ENCODE measurements at places on chromosomes 4 and X. TPM values are rescaled to one million over a fixed set of nuclear protein-coding genes. Genes with fewer than 3 reads are reported as not detected.

Gene FAM47C
- total RNA-seq, result not detected

Gene ARX
- total RNA-seq, result not detected

Gene ARSD
- 1.0 TPM for total RNA-seq

Gene LRAT
- total RNA-seq, result not detected

Gene FAM149A
- total RNA-seq, result 0.46 TPM

Gene CLOCK
- total RNA-seq, result 12.0 TPM

Gene SERPINA7
- total RNA-seq, result not detected

Gene NSG1
- 9.1 TPM for total RNA-seq

Gene MAGEE1
- 3.2 TPM for total RNA-seq

Gene C4orf51
- total RNA-seq, result not detected

Gene SPANXA1
- not detected for total RNA-seq

Gene PDCL2
- total RNA-seq, result not detected

Gene RAB33B
- total RNA-seq, result 5.5 TPM

Gene TRIM60
- total RNA-seq, result not detected

Gene MAGEA11
- not detected for total RNA-seq

Gene HMGN5
- total RNA-seq, result 6.1 TPM

DNA sequence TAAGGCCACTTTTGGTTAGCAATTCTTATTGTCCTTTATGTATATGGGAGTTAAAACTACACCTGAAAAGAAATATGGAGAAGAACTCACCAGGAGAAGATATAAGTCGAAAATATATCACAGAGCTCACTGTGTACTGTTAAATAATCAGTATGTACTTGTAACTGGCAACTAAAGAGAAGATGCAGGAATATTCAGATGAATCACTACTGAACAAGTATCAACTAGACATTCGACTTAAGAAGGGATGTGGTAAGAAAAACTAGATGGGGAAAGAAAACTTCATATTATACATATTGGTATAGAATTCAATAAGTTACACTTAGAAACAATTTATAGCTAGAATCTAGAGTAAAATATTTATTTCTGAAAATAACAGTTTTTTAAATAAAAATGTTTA is 230.0 kb downstream of the CAMK2D start:
- H3K4me1 ChIP-seq, result peaks cover 10% of the 10 kb centered on the region
- H3K27ac ChIP-seq, result no peak overlapping the region
- DNase-seq, result no peak
- H3K27me3 ChIP-seq, result no peaks in the 10 kb centered on the region
- H3K36me3 ChIP-seq, result peaks cover 47% of the 10 kb centered on the region

DNA sequence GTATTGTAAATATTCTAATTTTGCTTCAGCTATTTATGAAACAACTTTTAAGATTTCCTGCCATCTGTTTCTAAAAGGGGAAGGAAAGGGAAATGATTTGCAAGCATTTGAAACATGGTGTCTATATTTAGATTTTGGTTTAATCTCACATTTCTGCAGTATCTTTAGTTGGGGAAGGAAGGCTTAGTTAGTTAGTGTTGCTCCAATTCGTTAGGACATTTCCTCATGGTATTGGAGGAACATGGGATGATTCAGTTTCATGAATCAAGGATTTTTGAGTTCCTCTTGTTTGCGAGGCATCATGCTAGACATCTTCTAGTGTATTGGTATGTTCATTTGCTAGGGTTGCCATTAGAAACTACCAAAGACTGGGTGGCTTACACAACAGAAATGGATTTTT is 20.5 kb upstream of the TMEM192 start:
- no peaks in the 10 kb centered on the region for H3K36me3 ChIP-seq
- no peaks in the 10 kb centered on the region for H3K4me1 ChIP-seq
- peaks cover 18% of the 10 kb centered on the region for H3K27me3 ChIP-seq
- no peak overlapping the region for H3K27ac ChIP-seq
- H3K4me3 ChIP-seq, result no peak overlapping the region
- no peak for DNase-seq

DNA sequence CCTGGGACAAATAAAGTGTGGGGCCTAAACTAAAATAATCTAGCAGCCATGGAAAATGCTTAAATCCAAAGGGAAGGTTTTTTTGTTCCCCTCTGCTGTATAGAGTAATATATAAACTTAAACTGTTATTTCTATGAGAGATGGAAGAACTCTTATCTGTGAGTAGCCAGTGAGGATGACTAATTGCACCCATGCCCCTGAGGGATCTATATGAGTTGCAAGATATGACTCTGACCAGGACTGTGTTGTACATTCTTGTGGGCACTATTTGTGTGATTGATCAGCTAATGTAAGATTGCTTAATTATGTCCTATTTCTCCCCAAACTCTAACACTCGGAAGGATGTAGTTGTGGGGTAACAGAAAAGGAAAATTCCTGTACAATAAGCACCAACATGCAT is 35.2 kb upstream of the AMBN start:
- H3K4me1 ChIP-seq, result peaks cover 4% of the 10 kb centered on the region
- H3K27ac ChIP-seq, result no peak overlapping the region
- no peak overlapping the region for H3K4me3 ChIP-seq
- DNase-seq, result no peak
- no peaks in the 10 kb centered on the region for H3K27me3 ChIP-seq
- H3K36me3 ChIP-seq, result no peaks in the 10 kb centered on the region

DNA sequence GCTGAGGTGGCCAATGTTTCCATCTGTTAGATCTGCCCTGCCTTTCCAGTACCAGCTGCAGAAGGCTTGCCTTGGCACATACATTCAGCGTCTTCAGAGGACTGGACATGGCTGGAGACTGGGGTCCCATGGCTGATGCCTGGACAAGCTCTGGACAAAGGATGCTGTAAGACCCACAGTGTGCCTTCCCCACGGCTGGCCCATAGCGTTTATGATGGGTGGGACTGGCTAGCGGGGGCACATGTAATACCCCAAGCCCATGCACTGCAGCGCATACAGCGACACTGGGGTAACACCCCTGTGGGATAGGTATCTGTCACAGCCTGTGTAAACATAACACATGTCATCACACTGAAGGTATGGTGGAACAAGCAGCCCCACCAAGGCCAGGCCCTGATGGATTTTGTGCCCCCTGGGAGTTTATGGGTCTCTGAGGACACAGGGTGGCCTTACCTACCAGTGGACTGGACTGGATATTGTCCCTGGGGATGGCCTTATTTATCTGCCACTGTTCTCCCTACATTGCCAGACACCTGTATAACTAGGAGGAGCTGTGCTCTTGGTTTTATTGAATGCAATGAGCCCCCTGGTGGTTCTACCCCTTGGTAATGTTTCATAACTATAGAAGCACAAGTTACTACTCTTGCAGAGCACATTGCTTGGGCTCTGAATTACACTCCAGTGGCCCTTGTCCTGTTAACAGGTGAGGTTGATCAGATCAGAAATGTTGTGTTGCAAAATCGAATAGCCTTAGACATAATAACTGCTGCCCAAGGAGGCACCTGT is 34.3 kb upstream of the TACR3 start:
- H3K27me3 ChIP-seq, result no peaks in the 10 kb centered on the region
- no peaks in the 10 kb centered on the region for H3K36me3 ChIP-seq
- DNase-seq, result no peak
- no peak overlapping the region for H3K4me3 ChIP-seq
- no peaks in the 10 kb centered on the region for H3K4me1 ChIP-seq
- H3K27ac ChIP-seq, result no peak overlapping the region

DNA sequence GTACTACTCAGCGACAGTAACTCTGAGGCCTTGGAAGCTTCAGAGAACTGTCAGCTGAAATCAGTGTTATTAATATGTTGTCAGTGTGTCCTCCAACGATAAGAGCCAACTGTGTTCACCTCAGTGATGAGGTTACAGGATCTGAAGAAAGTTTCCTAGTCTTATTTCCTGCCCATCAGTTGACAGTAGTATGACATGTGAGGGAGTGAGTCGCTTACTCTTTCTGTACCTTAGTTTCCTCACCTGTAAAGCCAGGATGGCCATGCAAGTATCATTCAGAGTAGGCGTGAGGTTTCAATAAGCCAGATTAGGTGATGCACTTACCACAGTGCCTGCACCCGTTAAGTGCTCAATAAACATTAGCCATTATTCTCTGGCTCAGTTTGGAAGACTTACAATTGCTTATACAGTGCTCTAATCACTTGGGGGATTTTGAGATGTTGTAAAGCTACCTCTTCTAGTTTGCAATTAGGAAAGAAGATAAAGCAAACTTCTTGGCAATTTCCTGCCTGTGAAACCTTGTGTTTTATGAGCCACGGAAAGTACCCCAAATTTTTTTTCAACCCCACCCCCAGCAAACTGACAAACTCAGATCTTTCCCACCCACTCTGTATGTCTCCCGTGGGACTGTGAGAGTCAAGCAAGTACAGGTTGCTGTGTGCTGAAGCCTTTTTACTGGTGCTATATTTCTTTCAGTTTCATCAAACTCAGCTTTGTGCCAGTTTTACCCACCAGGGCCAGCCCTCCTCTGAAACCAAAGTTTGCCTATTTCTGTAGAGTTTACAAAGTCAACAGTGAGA is 62.2 kb downstream of the ANXA3 start:
- peaks cover 23% of the 10 kb centered on the region for H3K4me1 ChIP-seq
- no peak for DNase-seq
- no peaks in the 10 kb centered on the region for H3K27me3 ChIP-seq
- H3K4me3 ChIP-seq, result no peak overlapping the region

- DNase-seq, result peak; percentile 20
- peaks cover 5% of the 10 kb centered on the region for H3K27me3 ChIP-seq
- peaks cover 9% of the 10 kb centered on the region for H3K4me1 ChIP-seq
- no peak overlapping the region for H3K4me3 ChIP-seq
These were observed 26.7 kb upstream of the TEC start for GRCh38 chr4:48296365-48296764.

DNA sequence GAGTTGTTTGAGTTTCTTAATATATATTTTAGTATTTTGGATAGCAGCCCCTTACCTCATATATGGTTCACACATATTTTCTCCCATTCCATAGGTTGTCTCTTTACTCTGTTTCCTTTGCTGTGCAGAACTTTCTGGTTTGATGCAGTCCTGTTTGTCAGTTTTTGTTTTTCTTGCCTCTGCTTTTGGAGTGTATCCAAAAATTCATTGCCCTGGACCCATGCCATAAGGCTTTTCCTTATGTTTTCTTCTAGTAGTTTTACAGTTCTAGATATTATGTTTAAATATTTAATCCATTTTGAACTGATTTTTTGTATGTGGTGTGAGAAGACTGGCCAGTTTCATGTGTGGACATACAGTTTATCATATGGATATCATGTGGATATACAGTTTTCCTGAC is 58.5 kb upstream of the NUDT6 start:
- no peak overlapping the region for H3K4me3 ChIP-seq
- no peak overlapping the region for H3K27ac ChIP-seq
- no peaks in the 10 kb centered on the region for H3K4me1 ChIP-seq
- peaks cover 60% of the 10 kb centered on the region for H3K36me3 ChIP-seq
- DNase-seq, result no peak

- no peaks in the 10 kb centered on the region for H3K27me3 ChIP-seq
- peaks cover 14% of the 10 kb centered on the region for H3K4me1 ChIP-seq
- no peak overlapping the region for H3K4me3 ChIP-seq
- H3K36me3 ChIP-seq, result peaks cover 61% of the 10 kb centered on the region
- no peak for DNase-seq
These were observed 62.0 kb upstream of the TLR2 start for GRCh38 chr4:153622093-153622492.

- H3K27ac ChIP-seq, result no peak overlapping the region
- peaks cover 9% of the 10 kb centered on the region for H3K4me1 ChIP-seq
- no peak overlapping the region for H3K4me3 ChIP-seq
- peaks cover 1% of the 10 kb centered on the region for H3K36me3 ChIP-seq
- peaks cover 6% of the 10 kb centered on the region for H3K27me3 ChIP-seq
These were observed 47.9 kb downstream of the TLR10 start for GRCh38 chr4:38734911-38735310.

- peak; percentile 60 for DNase-seq
- peak overlapping the region; percentile 81 for H3K27ac ChIP-seq
- H3K4me1 ChIP-seq, result peaks cover 40% of the 10 kb centered on the region
- no peaks in the 10 kb centered on the region for H3K27me3 ChIP-seq
These were observed 32.9 kb downstream of the LAMTOR3 start for GRCh38 chr4:99861120-99861905.

GRCh38 chr4:84150177-84150576 is 348.9 kb downstream of the NKX6-1 start:
- no peak for DNase-seq
- no peaks in the 10 kb centered on the region for H3K27me3 ChIP-seq
- H3K4me1 ChIP-seq, result peaks cover 11% of the 10 kb centered on the region

- H3K4me3 ChIP-seq, result no peak overlapping the region
- H3K27me3 ChIP-seq, result peaks cover 2% of the 10 kb centered on the region
- DNase-seq, result no peak
- H3K4me1 ChIP-seq, result no peaks in the 10 kb centered on the region
These were observed 31.9 kb downstream of the MAGED4 start for GRCh38 chrX:52216541-52216940.

DNA sequence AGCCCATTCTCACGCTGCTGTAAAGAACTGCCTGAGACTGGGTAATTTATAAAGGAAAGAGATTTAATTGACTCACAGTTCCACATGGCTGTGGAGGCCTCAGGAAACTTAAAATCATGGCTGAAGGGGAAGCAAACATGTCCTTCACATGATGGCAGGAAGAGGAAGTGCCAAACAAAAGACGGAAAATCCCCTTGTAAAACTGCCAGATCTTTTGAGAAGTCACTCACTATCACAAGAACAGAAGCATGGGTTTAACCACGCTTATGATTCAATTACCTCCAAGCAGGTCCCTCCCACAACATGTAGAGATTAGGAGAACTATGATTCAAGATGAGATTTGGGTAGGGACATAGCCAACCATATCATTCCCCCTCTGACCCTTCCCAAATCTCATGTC is 335.5 kb downstream of the IL15 start:
- no peak overlapping the region for H3K27ac ChIP-seq
- DNase-seq, result no peak
- H3K4me1 ChIP-seq, result no peaks in the 10 kb centered on the region

DNA sequence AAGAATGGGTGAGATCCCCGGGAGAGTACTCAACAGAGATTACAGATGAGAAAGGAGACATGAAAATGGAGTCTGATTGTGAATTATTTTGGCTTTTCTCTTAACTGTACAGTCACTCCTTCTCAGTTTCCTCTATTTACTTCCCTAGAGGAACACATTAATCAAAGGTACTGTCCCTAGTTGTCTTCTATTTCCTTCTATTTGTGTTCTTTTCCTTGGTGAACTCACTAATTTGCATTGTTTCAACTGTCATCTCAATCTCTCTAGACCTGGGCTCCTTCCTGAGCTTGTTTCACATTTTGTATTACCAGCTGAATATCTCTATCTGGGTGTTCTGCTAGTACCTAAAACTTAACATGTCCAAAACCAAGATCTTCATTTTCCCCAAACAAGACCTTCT is 59.8 kb downstream of the ABCB7 start:
- H3K4me3 ChIP-seq, result no peak overlapping the region
- no peaks in the 10 kb centered on the region for H3K27me3 ChIP-seq
- H3K27ac ChIP-seq, result no peak overlapping the region
- peaks cover 16% of the 10 kb centered on the region for H3K4me1 ChIP-seq
- H3K36me3 ChIP-seq, result peaks cover 15% of the 10 kb centered on the region

DNA sequence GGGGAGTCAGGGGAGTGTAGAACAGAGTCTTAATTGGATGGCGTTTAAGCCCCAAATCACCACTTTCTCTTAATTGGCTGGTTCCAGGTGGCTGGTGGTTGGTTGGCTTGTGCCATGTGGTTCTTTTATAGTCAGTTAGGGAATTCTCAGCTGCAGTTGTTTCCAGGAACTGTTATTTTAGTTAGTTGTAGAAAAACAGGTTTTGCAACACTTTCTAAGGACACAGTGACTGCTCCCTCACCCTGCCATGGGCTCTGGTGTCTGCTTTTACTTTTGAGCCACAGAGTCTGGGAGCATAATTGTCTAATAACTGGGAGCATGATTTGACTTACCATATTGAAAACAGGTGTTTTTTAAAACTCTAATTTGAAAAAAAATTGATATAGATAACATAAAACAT is 75.8 kb upstream of the PCDH18 start:
- no peak for DNase-seq
- no peak overlapping the region for H3K4me3 ChIP-seq
- no peaks in the 10 kb centered on the region for H3K27me3 ChIP-seq
- H3K36me3 ChIP-seq, result no peaks in the 10 kb centered on the region
- H3K27ac ChIP-seq, result no peak overlapping the region

Data from activated CD4-positive, alpha-beta memory T cell treated with anti-CD3 and anti-CD28 coated beads for 36 hours (primary cell).